ENCODE measurements at places on chromosomes 4 and X.

DNA sequence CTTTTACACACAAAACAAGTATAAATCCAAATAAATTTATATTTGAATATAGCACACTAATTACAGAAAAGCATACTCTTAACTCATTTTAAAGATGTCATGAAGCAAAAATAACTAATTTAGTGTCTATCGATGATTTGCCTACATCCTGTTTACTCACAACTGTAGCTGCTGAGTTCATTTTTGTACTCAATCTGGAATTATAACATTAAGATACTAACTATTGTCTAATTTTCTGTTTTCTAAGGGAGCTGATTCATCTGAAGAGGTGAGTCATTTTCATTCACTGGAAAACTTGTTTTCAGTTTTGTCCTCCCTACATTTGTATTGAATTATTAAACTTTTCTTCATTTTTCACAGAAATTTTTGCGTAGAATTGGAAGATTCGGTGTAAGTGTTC, 3.7 kb downstream of the STATH start:
- no peak for DNase-seq

GRCh38 chrX:12950851-12951594, 23.9 kb upstream of the TMSB4X start:
- no peak for DNase-seq

- DNase-seq: no peak
Measured at GRCh38 chr4:148770377-148770776, 328.2 kb upstream of the NR3C2 start.

GRCh38 chr4:112557676-112558411, 41.9 kb upstream of the NEUROG2 start:
- no peak for DNase-seq

DNA sequence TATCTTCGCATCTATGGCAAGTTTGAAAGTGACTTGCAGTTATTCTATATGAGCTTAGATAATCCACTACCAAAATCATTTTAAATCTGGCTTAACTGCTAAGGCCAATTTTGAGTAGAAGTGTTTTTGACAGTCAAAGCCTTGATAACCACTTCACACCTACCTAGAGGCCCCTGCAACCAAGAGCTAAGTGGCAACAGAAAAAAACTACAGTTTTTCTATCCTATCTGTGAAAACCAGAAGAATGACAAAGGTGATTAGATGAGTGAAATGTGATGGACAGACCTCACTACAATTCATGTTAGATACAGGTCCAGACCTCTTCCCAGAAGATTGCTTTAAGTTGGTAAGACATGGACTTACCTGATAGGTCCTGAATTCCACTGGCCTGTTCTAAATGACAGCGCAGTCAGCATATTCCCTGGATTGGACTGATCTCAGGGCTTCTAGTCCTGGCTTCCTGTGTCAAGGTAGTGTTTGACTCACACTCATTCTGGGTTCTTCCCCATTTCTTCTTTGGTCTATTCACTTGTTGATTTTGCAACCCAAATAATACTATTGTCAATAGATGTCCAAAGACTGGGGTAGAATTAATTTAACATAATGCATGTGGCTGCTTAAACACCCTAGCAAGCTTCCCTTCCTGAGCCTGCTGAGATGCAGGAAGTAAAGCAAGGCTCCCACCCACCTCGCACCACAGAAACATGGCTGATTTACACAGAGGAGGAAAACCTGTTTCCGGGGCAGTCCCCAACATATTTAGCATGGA, 65.1 kb downstream of the PPP3CA start:
- DNase-seq: no peak

- no peak for DNase-seq
Measured at GRCh38 chr4:123701131-123701575, 304.6 kb downstream of the SPRY1 start.

DNA sequence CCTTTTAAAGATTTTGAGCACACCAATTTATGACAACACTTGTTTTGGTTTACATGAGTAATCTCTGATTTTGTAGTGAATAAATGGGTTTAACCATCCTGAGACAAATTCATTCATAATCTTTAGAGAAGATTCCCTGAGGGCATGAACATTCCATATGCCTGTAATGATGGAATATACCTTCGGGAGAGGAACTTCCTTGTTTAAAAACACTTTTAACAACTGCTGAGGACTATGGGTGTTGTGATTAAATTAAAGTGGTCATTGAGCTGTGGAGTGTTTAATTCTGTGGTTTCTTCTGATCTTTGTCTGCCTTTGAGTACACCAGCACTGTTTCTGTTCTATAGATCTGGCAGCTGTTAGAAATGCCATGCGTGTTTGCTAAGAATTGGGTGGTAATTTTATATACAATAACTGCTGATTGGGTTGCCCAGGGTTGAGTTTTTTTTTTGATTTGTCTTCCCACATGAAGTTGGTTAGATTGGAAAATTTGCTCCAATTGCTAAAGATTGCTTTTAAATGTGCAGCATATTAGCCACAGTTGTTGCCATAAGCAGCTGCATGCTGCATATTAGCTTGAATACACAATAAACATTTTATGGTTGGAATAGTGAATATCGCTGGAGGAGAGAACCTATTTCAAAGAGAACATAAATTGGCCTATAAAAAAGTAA, 86.8 kb downstream of the DCLK2 start:
- DNase-seq: no peak

DNA sequence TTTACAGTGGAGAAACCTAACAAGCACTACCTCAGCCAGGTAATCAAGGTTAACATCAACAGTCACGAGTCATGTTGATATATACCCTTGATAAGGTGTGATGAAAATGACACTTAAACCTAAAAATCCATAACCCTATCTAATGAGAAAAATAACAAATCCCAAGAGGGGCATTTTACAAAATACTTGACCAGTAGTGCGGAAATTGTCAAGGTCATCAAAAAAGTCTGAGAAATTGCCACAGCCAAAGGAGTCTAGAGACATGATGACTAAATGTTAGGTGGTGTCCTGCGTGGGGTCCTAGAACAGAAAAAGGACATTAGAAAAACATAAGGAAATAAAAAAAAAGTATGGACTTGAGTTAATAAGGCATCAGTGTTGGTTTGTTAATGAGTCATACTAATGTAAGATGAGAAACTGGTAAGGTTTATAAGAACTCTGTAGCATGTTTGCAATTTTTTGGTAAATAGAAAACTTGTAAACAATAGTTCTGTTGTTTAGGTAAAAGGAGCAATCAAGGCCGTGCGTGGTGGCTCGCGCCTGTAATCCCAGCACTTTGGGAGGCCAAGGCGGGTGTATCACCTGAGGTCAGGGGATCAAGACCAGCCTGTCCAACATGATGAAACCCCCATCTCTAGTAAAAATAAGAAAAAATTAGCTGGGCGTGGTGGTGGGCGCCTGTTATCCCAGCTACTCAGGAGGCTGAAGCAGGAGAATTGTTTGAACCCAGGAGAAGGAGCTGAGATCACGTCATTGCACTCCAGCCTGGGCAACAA, 2.9 kb downstream of the RPL36A start:
- no peak for DNase-seq

- no peak for DNase-seq
Measured at GRCh38 chr4:38106886-38107514, 146.8 kb downstream of the PTTG2 start.

DNA sequence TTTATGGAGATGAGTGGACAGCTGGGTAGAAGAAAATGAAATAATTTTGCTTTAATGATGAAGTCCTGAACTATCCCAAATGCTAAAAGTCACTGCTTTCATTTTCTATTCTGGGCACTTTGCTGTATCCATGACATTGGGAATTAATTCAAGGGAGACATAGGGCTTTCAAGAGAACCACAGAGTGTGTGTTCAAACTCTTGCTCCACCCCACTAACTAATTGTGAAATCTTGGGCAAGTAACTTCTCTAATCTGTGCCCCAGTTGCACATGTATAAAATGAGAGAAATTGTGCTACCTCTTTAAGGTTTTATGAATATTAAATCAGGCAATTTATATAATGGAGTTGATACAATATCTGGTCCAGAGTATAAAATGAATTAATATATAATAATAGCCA, 1422.0 kb downstream of the ADGRL3 start:
- no peak for DNase-seq
